ENCODE measurements at places on chromosomes 12 and 14.

DNA sequence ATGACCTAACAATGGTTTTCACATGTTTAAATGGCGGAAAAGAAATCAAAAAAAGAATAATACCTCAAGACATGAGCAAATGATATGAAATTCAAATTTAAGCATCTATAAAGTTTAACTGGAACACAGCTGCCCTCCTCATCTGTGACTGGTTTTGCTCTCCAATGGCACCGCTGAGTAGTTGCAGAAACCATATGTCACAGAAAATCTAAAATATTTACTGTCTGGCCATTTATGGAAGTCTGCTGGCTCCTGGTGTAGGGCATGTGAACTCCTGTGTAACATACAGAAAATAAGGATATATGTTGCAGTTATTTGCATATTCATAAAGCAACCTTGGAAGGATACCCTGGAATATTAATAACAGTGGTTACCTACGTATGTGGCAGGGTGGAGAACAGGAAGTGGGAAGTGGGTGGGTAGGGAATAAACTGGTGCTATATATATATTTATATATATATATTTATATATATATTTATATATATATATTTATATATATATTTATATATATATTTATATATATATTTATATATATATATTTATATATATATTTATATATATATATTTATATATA, 48.4 kb downstream of the LTBP2 start:
- DNase-seq = no peak

DNA sequence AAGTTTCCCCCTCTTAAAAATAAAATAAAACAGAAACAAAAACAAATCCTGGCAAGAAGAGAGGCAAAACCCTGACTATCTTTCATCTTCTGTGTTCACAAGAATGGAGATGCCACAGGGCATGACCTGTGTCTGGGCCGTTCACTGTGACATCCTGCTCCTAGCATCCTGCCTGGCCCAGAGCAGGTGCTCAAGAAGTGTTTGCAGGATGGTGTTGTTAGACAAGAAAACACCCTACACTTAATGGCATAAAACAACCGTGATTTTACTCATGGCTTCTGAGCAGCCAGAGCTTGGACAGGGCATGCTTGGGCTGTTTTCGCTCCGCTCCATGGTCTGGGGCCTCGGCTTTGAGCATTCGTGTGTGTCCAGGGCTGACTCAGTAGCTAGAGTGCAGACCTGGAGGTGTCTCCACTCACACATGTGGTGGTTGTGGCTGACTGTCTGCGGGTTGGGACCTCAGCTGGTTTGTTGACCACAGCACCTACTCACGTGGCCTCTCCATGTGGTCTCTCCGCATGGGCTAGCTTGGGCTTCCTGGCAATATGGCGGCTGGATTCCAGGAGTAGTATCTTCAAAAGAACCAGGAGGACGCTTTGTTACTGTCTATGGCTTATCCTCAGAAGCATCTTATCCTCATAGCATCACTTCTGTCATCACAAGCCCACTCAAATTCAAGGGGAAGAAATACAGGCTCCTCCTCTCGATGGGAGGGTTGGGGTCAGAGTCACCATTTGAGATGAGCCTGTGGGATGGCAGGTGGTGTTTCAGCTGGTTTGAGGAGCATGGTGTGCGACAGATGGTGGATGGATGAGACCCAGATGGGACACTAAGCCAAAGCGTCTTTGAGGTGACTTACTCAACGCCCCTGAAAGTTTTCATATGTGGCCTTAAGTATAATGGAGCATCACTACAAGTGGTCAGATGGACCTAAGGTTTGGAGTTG, 33.2 kb upstream of the FZD10 start:
- DNase-seq = no peak

GRCh38 chr12:22967171-22967570, 342.2 kb downstream of the ETNK1 start:
- DNase-seq = no peak

DNA sequence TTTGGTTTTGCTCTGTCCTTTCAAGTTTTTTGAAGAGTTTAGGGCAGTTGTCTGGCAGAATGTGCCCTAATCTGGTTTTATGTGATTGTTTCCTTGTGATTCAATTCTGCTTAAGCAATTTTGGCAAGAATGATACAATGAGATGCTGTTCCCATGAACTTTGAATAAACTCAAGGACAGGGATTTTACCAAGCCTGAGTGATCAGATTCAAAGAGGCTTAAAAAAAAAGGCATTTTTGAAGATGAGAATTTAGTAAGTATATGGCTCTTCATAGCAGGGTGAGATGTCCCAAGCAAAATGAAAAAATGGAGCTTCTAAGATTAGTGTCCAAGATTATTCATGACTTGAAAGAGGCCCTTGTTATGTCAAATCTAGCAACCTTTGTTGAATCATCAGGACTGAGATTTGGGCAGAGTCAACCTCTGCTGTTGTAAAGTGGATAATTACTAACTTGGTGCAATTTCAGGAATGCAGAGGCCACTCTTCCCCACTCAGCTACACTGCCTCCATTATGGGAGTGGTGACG, 180.6 kb upstream of the NUDT4 start:
- DNase-seq = no peak

- DNase-seq = no peak
Measured at GRCh38 chr12:68001486-68002466, 12.5 kb downstream of the IFNG-AS1 start.

GRCh38 chr14:23929822-23930294, 23.7 kb upstream of the DHRS4 start:
- no peak for DNase-seq

GRCh38 chr14:32707742-32708500, 230.8 kb upstream of the NPAS3 start:
- DNase-seq = no peak

- no peak for DNase-seq
Measured at GRCh38 chr12:12488296-12488695, 74.4 kb downstream of the DUSP16 start.

DNA sequence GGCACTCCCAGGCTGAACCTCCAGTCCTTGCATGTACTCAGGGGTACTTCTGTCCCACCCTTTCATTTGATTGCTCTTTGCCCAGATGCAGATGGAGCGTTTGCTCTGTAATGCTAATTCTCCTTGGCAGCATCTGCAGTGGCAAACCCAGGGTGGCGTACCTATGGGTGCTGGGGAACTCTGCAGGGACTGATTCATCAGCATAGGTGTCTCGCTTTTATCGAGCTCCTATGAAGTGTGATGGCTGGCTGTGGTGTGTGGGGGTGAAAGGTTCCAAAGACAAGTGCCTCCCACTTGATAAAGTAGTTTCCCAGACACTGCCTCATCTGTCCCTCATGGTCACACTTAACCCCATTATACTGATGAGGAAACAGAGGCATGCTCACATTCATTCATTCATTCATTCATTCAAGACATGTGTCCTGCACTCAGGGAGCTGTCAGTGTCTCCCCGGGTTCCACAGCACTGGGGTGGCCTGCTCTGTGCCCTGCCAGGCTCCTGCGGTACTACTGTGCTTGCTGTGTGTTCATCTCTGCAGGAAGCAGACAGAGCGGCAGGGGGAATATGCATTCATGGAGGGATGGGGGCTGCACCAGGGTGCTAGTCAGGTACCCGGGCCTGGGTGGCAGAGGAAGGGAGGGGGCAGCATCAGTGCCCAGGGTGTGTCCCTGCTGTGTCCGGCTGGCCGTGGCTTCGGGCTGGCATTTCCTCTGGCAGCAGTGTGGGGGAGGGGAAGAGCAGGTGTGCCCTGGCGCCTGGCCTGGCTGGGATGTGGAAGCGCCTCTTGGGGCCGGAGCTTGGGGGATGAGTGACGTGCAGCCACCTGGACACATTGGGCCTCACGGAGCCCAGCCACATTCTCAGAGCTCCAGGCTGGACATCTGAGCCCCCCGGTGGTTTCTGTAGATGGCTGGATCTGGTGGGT, 110.9 kb downstream of the TSPAN9 start:
- no peak for DNase-seq

DNA sequence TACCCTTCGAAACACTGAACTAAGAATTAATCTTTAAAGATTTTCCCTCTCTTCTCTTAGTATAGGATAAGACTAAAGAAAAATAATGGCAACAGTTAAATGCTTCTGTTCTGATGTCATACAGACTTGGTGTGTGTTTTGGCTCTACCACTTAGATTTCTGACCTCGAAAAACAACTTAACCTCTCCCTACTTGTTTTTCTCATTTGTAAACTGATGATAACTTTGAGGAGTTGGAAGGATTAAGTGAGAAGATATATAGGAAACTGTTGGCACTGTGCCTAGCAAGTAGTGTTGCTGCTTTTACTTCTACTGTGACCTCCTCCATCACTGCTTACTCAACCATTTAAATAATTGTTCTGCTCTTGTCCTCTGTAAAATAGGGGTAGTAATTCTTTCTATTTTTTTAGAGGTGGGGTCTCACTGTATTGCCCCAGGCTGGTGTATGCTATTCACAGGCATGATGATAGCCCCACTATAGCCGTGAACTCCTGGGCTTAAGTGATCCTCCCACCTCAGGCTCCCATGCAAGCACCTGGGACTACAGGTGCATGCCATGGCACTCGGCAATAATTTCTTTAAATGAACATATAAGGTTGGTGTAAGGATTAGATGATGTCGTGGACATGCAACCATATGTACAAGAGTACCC, 22.4 kb downstream of the PALS1 start:
- no peak for DNase-seq

Data from activated gamma-delta T cell (primary cell).